Ammon's horn (tissue), 1 donor: ENCODE measurements at places on chromosomes 11 and 22.

GRCh38 chr11:73454987-73455386, 78.8 kb downstream of the RELT start:
- peak; percentile 67 for DNase-seq

DNA sequence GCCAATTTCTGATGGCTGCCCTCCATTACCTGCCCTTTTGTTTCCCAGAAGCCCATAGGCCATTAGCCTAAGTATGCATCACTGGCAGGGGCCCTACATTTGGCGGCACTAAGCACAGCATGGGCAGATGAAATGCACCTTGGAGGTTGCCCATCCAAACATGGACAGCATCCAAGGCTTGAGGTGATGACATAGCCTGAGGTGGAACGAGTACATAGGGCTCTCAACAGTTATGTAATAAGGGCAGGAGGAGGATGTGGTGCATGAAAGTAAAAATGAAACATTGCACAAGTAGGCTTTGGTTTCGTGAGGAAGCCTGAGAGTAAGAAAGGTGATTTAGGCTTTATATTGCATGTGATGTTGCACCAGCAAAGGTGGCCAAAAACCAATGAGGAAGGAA, 148.1 kb downstream of the FAM76B start:
- no peak for DNase-seq

GRCh38 chr11:126231725-126232459, 20.3 kb downstream of the FAM118B start:
- DNase-seq, result no peak

DNA sequence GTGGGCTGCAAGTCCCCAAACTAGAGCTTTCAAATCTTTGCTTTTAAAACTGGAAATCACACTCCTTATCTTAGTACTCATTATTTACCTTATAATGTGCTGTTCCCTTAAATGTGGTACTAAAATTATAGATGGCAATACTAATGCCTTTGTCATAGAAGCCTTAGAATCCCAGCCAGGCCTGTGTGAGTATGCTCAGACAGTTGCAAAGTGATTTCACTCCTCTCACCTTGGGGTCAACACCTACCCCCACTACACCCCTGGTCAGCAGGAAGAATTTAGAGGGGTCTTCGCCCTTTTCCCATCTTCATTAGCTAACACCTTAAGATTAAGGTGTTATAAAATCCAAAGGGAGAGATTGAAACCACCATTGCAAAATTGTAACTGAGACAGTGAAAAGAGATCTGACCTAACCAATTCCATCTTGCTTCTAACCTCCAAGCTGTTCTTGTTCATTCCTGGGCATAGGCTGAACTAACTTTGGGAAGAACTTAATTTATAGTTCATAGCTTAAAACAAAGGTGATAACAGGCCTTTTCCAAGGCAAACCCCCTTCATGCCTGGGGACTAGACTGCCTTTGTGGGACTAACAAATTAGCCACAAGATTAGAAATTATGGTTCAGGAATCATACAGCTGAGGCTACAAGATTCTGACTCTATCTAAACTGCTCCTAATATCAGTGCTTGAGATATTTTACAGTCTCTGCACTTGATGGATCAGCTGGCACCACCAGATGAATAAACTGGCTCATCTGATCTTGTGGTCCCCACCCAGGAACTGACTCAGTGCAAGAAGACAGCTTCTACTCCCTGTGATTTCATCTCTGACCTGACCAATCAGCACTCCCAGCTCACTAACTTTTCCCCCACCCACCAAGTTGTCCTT, 10.4 kb upstream of the MRPL17 start:
- no peak for DNase-seq

- peak; percentile 17 for DNase-seq
Measured at GRCh38 chr11:31995525-31996094, 95.3 kb upstream of the RCN1 start.
